ENCODE measurements at places on chromosomes 2 and 18.
A peak's percentile ranks its signal among the peaks of the same experiment; 100 is the strongest.

- DNase-seq = no peak
These were observed 63.5 kb upstream of the FOSL2 start for GRCh38 chr2:28329184-28329583.

GRCh38 chr2:81250270-81250669, 945.7 kb upstream of the LRRTM1 start:
- no peak for DNase-seq

DNA sequence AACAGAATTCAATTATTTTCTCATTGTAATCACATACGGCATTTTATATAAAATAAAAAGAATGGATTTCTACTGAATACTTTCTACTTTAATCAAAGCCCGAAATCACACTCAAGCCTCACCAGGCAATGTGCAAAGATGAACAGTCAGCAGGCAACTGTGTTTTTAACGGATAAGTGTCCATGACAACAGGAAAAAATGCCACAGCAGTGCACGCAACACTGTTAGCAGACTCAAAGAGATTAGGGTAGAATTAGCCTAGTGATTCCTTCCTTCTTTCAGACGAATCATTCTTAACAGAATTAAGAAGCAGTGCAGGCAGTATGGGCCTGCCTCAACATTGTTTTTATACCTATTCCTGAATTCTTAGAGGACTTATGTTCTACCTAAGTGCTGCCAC, 135.6 kb downstream of the CDH2 start:
- DNase-seq = no peak

GRCh38 chr2:1743396-1744150, 742 bp downstream of the PXDN start:
- DNase-seq = peak; percentile 26

GRCh38 chr2:134225841-134226240, 28.0 kb upstream of the MGAT5 start:
- DNase-seq = no peak

- DNase-seq = no peak
These were observed 319.2 kb downstream of the GBX2 start for GRCh38 chr2:235848946-235849345.

- no peak for DNase-seq
These were observed at the start of gene DLGAP1 for GRCh38 chr18:4455113-4455811. DLGAP1 (minus strand) TSS chr18:4455307.

DNA sequence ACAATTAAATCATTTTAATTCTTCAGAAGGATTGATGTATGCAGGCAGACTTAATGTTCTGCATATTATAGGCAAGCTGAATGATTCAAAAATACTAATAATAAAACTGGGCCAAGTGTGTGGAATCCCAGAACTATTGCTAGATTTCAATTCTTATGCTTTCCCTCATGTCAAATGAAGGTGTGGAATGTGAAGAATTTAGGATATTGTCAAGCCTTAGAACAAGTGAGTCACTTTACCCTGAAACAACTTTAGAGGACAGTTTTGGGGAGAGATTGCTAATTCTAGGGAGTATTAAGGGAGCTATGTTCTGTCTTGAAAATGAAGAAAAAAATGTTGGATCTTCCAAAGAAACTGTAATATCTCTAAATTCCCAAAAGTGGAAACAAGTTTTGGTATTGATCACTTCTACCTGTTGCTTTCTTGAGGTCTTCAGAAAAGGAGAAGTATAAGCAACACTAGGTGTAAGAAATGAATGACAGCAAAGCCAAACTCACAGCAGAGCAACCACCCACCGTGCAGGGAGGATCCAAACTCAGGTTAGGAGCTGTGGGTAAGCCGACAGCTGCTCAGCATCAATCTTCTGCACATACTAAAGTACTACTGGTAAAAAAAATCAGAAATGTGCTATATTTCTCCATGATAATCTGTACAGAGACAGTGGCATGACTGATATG, 818.1 kb downstream of the SLC4A3 start:
- DNase-seq = no peak

GRCh38 chr2:182208421-182208820, 218.4 kb downstream of the PDE1A start:
- no peak for DNase-seq

- no peak for DNase-seq
These were observed 10.5 kb upstream of the SAG start for GRCh38 chr2:233297076-233297475.

GRCh38 chr18:75071866-75072671, 136.9 kb downstream of the PTGR3 start:
- DNase-seq = no peak

DNA sequence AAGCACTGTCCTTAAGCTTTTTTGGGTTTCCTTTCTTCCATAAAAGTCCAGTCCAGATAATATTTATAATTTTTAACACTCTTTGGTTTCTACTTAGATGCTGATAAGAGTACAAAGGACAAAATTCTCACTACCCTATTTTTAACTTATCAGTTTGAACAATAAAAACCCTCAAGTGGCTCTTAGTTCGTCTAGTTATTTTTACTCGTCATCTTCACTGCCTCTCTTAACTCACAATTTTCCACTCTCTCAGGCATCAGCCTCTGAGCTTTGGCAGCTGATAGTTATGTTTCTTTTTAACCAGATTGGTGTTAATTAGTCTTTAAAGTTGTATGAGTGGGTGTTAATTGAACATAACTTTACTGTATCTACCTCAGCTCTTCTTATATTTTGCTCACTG, 517.1 kb upstream of the SYT4 start:
- DNase-seq = no peak

GRCh38 chr2:39642051-39642718, 23.5 kb upstream of the TMEM178A start:
- DNase-seq = no peak

- DNase-seq = no peak
These were observed 220.1 kb upstream of the PIK3C3 start for GRCh38 chr18:41734917-41735316.

DNA sequence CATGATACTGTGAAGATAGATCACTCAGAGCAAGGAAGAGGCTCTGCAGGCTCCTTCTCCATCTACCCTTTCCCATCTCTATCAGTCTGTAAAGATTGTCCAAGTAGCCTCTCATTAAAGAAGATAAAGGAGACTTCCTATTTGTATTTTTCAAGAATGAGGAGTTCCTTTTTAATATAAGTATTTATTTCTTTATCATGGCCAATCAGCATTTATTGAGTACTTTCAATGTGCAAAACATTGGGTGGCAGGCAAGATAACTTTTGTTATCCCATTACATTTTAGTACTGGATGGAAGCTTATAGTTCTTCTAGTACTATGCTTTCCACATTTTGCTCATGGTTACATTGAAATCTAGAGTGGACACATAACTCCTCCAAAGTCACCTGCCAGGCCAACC, 3.6 kb upstream of the PDE11A start:
- no peak for DNase-seq

GRCh38 chr2:217555081-217555876, 447.5 kb downstream of the TNS1 start:
- DNase-seq = no peak

GRCh38 chr2:38658613-38659012, 7.3 kb upstream of the GALM start:
- no peak for DNase-seq

DNA sequence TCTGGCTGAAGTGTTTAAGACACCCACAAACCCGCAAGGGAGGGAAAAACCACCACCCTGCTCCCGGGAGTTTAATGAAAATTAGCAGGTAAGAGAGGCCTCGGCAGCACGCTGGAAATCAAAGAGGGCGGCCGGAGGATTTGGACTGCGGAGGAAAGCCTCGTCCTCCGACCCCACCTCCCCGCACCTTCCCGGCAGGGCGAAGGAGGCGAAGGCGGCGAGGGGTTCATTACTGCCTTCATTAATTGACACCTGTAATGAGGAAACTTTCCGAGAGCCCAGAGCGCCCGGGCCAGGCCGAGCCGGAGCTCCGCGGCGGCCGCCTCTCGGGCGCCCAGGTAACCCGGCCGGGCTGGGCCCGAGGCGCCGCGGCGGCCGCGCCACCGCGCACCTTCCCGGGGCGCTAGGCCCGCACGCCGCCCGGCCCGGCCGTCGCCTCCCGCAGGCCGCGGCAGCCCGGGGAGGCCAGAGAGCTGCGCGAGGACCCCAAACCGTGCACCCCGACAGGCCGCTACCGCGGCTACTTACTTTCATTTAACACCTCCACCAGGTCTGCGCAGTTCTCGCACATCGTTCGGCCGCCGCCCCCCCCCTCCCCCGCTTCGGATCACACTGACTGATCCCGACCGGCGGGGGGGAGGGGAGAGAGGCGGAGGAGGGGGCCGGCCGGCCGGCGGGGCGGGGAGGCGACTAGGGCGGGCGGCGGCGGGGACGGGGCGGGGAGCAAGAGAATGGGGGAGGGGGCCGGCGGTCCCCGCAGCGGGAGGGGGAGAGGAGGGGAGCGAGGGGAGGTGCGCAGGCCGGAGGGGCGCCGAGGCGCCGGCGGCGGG, 550 bp downstream of the USP34 start:
- DNase-seq = no peak

- no peak for DNase-seq
These were observed 211.3 kb upstream of the ARL4C start for GRCh38 chr2:234708091-234708683.

GRCh38 chr2:216758256-216759155, 63.2 kb upstream of the IGFBP5 start:
- DNase-seq = no peak

DNA sequence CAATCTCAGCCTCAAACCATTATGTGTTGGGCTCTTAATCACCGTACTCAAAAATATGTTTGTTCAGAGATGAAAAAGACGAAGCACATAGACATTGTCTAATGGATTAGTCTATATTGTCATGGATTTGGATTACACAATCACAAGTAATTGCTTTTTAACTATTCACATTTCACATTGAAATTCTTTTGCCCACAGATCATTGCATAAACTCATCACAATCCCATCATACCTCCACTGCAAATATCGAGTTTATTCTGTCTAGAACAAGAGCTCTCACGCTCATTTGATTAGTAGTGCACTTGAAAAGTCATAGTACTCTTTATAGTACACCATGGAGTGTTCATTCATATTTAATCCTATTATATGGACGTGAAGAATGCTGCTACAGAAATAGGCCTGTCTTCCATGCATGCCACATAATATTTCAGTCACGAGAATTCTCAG, 97.9 kb upstream of the SOX11 start:
- no peak for DNase-seq

DNA sequence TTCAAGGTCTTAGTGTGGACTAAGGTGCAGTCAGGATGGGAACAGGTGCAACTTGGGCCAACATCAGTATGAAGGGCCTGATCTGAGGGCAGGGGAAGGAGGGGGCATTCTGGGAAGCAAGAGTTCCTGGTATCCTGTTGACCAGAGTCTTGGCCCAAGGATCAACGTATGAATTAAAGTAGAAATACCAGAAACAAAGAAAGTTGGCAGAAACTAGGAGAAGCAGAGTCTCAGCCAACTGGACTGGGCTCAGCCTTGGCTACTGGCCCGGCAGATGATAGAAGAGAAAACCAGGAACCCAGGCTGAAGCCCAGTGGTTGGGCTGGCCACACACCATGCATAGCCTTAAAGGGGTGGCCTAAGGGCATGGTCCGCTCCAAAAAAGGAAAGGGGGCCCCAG, 2.3 kb downstream of the CETN1 start:
- DNase-seq = no peak

DNA sequence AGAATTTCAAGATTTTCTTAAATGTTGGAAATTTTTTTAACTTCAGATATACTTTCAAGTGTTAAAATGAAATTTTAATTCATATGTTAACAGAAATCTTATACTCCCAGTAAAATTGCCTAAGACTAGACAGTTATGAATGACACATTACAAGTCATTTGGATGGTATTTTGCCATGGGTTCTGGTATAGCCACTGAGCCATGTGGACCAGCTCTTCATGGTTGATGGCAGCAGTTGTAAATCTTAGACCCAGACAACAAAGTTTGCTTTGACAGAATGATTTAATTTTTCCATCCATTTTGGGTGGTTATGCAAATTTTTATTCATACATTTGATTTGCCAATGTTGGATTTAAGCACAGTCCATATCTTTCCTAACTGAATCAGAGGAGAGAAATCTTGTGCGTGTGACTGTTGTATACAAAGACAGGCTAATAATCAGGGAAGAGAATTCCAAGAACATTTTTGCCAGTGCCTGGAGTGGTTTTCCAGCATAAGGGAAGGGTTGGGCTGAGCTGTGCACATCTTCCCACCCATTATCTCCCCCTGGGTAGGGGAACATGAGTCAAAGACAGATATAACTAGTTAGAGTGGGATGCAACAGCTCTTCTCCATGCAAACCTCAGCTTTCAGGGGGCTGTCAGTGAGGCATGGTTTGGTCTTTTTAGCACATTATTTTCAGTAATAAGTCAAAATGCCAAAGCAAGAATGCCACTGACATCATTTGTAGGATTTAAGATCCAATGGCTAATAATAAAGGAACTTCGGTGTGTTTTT, 28.1 kb upstream of the INPP4A start:
- DNase-seq = no peak

Data from Jurkat, Clone E6-1 (cell line).